NCI-H2029 treated with DMSO at 0.1 percent for 48 hours (cell line): ENCODE measurements at places on chromosomes 7 and 10.

DNA sequence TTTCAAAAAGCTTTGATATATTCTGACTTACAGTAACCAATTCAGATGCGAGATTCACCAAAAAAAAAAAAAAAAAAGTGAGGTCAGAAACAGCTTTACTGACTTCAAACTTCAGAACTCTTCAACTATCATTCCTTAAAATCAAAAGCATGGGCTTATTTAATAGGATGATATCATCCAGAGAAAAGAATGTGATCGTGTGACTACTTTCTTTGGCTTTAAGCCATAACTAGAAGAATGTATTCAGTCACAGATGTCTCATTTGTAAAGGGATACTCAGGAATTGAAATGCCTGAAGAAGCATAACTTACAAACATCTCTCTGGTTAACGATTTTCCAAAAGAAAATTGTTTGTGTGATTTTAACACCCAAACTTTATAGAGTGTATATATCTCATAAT is 11.5 kb downstream of the TPK1 start:
- DNase-seq: no peak

- no peak for DNase-seq
Observed at GRCh38 chr10:119761106-119761505, 35.3 kb downstream of the INPP5F start.

DNA sequence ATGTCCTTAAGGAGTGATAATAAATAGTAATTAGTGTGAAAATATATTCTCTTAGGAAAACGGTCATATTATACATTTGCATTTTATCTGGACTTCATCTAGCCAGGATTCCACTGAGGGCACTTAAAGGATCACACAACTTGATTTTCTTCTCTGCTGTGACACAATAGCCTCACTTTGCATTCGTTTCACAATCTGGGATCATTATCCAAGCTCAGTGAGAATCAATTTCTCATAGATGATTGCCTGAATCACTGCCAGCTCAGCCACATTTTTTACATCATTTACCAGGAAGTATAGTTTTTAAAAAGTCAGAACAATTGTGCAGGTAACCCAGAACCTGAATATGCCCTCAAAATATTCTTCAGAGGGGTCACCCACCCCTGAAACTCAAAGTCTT is 68.9 kb downstream of the PTPRZ1 start:
- DNase-seq: no peak

GRCh38 chr10:74289951-74290350 is 138.9 kb downstream of the ADK start:
- DNase-seq: no peak

GRCh38 chr7:142196066-142196840 is 61.6 kb downstream of the PRSS58 start:
- DNase-seq: no peak

DNA sequence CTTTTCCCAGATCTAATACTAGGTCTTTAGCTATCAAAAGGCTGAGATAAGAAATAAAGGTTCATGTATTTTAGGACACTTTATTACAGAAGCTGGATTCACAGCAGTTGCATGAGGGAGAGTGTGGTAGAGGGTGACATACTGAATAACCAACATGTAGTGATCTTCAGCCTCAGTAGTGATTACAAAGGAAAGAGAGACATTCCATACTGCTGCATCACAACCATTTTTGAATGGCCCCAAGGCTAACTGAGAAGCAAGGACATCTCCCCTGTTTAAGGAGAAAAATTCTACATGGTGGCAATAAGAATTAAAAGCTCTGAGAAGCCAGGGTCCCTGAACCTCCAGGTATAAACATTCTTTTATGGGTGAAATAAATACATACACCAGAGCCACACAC is 35.3 kb downstream of the COG5 start:
- no peak for DNase-seq

DNA sequence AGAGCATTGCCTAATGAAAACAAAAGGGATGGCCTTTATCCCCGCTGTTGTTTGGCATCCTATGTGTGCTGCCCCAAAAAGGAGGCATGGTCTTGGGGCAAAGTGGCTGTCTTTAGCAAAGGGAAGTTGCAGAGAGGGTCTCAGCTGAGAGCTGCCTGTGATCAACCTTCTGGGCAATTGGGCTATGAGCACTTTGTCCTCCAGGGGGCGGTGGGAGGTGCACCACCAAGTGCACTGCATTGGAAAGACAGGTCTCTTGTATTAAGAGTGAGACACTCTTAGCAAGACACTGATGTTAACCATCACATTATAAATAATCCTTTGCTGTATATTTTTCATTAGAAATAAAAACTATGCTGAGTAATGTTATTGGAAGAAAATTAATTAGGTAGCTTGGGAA is 314.8 kb downstream of the POM121L12 start:
- no peak for DNase-seq

DNA sequence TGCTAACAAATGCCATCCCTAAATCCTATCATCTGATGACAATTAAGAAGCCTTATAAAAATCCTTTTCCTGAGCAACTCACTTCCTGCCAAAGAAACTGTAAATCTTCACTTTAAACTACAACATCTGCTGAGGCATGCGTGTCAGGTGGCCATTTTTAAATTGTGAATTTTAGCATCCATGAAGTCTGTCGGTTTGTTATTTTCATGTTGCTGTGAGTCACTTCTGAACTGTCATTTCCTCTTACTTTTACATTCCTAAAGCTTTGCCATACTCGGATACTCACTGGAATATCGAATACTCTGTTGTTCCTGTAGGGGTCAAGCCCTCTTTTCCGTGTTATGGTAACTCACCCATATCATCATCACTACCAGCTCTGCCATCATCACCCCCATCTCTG is 34.3 kb upstream of the TMEM26 start:
- DNase-seq: no peak

DNA sequence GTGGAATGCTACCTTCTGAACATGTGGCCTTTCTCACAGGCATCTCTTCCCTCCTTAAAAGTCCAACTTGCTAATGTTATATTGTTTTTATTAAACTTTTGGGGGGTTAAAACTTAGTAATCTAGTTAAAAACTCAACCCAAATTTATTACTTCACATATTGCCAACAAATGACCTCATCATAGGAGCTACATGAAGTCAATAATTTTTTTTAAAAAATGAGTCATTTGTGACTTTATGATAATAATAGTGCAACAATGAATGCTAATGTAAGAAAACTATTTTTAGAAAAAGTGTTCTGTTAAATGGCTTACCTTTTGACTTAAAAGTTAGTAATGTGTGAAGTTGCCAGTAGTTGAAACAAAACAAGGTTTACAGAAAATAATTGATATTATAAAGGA is 325.9 kb upstream of the FZD1 start:
- no peak for DNase-seq

- no peak for DNase-seq
Observed at GRCh38 chr10:89001729-89002072, 11.1 kb downstream of the FAS start.

DNA sequence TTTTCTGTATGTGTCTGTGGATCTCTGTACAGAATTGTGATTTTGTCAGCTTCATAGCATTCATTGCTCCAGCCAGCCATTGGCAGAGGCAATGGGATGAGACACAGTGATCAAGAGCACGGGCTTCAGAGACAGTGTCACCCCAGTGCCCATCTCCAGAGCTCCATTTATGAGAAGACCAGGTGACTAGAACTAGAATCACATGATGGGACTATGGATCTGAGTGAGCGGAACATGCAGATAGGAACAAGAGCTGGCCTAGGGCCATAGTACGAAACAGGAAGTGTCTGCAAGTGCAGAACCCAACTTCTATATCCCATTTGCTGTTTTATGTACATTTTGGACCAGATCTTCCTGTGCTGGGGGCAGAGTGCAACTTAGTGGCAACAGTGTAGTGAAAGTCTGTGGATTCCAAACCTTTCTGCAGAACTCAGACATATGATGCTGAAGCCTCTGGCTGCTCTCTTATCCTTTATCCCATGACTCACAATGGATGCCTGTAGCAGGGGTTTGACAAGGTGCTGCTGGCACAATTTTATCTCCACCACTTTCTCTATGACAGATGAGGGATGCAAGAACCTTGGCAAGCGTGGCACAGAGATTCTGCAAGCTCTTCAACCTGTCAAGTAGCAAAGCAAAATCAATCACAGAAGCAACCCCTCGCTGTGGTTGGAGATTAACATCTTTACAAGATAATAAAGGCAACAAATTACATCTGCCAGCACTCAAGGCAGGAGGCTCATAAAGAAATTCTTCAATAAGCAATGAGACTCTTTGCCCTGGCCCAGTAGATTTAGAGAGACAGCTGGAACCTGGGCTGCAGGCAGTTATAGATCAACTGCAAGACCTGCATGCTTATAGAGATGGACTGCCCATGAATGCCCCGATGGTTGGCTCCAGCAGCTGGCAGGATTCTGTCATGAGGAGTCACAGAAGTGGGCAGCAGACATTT is 681.3 kb downstream of the TNS3 start:
- no peak for DNase-seq

GRCh38 chr10:3418926-3419325 is 246.3 kb upstream of the PITRM1 start:
- no peak for DNase-seq

DNA sequence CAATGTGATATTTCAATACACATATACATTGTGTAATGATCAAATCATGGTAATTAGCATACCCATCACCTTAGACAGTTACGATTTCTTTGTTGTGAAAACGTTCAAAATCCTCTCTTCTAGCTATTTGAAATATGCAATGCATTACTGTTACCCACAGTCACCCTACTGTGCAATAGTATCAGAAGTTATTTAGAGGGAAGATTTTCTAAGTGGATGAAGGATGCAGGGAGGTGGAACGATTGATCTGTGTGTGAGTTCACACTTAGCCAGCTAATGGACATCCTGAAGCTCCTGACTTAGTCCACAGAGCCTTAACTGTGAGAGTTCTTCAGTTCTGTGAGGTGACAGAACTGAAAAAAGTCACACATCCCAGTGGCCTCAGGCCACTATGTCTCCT is 97.2 kb upstream of the LAMB4 start:
- no peak for DNase-seq

- no peak for DNase-seq
Observed at GRCh38 chr7:116998567-116999175, 45.4 kb downstream of the ST7 start.

DNA sequence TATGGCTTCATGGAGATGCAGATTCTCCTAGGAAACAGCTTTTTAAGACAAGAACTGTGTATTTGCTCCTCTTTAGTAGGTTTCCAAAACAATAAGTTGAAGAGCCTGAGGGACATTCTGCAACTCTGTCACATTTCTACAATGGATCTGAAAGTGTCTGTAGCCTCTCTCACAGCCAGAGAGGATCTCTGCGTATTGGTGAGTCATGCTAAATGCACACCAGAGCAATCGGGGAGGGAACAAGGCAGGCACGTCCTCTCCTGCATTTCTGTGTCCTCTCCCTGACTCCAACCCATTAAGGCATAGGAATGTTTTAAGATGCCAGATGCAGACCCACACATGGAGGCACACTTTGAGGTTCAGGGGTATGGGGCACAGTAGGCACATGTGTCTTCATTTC is 1126.4 kb upstream of the GHITM start:
- no peak for DNase-seq

DNA sequence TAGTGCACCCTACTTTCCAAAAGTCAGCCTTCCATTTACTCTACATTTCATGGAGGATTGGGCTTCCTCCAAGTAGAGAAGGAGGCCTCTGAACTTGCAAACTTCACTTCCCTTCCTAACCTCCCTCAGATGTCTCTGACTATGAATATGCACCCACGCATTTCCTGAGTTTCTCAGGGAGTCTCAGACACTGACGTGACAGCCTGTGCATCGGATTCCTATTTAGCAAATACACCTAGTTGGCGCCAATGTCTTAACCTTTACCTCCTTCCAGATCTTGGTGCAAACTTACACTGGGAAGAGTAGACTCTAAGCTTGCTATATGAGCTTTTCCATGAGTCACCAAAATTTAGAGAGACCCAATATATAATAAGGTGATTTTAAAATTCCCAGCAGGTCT is 920.1 kb upstream of the AUTS2 start:
- no peak for DNase-seq

DNA sequence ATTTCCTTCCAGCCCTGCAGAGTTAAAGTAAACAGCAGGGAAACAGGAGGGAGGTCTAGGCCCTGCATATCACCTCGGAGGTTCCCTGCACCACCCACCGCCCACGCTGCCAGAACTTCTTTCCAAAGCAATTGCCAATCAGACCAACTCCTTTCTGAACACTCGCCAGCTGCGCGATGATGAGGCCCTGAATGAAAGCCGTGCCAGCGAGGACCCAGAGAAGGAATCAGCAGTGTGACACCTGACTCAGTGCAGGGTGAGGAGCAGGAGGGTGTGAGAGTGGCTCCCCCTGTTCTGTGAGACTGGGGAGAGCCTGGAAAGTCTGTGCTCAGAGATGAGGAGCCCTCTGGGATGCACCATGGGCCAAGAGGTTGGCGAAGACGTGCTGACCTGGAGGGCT is 3.3 kb upstream of the TCERG1L start:
- no peak for DNase-seq

DNA sequence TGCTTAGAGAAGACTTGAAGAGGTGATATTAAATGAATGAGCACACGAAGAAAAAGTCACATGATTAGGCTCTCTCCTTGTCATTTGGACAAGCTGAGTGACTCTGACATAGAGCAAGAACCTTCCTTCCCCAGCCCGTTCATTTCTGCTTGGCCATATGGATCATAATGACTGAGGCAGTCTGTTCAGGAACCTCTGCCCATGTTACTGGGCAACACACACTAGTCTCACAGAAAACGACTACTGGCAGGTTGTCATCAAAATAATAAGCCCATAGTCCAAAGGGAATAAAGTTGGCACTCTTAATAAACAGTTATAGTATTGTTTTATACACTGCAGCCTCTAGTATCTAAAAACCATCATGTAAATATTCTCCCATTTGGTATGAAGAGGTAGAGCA is 635.0 kb downstream of the REEP3 start:
- no peak for DNase-seq

DNA sequence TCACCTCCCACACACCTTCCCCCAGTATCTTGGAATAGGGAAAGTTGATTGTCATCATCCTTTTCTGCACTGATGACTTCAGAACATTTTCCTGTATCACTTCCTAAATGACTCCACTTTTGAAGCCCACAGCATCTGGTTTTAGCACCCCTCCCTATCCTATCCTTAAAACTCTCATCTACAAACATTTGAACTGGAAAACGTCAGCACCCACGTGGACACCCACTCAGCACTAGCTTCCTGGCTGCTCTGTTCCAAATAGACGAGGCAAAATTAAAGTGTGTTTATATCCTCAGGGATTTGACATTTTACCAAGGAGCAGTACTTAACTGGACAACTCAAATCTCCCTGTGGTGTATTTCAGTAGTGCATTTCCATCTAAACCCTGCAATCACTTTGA is 73.9 kb downstream of the REEP3 start:
- DNase-seq: no peak

GRCh38 chr10:74056050-74056818 is 58.3 kb downstream of the VCL start:
- DNase-seq: no peak

- no peak for DNase-seq
Observed at GRCh38 chr10:60534761-60535389, 145.2 kb upstream of the ANK3 start.

DNA sequence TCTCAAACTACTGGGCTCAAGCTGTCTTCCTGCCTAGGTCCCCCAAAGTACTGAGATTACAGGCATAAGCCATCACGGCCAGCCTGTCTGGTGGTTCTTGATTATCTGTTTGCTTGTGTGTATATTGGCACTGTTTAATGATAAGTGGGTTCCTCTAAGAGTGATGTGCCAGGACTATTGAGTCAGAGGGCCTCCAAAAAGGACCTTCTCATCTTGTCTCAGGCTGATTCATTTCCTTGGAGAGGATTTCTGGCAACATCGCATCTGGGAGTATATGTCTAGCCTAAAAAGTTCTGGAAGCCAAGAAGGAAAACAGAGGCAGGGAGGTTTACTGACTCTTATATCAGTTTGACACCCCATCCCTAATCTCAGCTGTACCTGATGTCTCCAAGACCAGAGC is 27.1 kb upstream of the AKAP9 start:
- DNase-seq: no peak
